HCT116 (cell line): ENCODE measurements at places on chromosomes 4 and X.
A peak's percentile ranks its signal among the peaks of the same experiment; 100 is the strongest.

- DNase-seq = no peak
These were observed 106.6 kb downstream of the SHROOM4 start for GRCh38 chrX:50707405-50707804.

DNA sequence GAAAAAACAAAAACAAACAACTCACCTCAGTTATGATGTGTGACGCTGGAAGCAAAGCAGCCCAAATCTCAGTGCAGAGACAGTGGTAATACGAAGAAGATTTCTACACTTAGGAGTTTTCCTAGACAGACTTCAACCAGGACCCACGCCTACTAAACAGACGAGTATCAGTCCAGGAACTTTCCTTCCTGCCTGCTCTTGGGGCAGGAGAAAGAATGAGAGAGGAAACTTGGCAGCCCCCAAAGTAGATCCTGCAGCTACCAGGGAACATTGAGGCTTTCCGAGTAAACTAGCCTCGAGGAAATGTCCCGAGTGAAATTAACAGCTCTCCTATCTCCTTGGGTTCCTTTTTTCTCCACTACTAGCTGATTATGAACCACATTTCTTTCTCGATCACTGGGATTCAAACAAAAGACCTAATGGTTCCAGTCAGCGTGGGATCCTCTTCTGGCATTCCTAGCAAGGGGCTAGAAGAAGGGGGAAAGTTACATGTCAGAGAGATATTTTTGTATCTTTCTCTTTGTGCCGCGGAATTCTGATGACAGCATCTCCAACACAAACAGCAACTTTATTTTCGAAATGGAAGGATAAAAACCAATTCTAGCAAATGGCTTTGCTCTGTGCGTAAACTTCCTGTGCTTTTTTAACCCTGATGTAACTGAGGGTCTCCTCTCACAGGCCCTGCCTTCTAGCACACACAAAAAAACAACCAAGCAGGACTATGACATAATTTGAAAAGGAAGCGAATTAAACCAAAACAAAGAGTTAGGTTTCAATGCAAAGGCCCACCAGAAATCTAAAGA lies 53.2 kb downstream of the PPM1K start:
- no peak for DNase-seq

GRCh38 chrX:1815456-1816175 lies 200.8 kb downstream of the ASMT start:
- DNase-seq = no peak

- no peak for DNase-seq
These were observed 267.3 kb downstream of the DCTD start for GRCh38 chr4:182649698-182650477.

DNA sequence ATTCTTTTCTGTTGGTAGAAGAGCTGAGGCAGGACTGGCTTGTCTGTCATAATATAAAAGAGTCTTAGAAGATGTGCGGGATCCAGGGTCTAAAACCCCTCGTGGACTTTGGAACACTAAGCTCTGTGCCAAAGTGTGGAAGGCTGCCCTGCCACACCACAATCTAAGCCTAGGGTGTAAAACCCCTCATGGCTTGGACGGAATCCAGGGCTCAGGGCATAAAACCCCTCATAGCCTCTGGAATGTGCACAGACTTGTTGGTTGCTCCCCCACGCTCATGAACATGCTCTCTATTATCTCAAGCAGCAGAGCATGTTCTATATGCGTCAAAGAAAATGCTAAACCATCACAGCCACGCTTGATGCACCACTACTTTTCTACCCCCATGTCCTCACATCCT lies 483.6 kb downstream of the GABRG1 start:
- no peak for DNase-seq

DNA sequence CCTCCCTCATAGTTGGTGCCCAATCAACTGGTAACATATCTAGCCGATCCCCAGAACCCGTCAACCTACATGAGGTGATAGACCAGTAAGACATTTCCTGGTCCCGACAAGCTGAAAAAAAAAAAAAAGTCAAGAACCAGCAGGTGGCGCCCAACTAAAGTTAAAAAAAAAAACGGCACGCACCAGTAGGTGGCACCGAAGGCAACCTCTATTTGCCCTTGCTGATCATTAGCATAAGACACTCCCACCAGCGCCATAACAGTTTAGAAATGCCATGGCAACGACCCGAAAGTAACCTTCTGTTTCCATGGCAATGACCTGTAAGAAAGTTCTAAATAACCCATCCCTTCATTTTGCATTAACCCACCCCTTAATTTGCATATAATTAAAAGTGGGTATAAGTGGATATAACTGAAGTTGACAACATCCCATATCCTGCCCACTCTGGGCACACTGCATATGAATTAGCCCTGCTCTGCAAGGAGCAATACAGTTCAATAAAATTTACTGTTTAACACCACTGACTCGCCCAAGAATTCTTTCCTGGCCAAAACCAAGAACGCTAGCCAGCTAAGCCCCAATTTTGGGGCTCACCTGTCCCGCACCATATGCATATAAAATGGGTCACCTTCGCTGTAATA lies 83.9 kb upstream of the SPANXB1 start:
- DNase-seq = peak; percentile 10

- no peak for DNase-seq
These were observed 122.8 kb upstream of the NOCT start for GRCh38 chr4:138892483-138893407.

- DNase-seq = no peak
These were observed 40.5 kb upstream of the ARSJ start for GRCh38 chr4:114019969-114020358.

- no peak for DNase-seq
These were observed 14.3 kb downstream of the G3BP2 start for GRCh38 chr4:75658876-75659275.

- DNase-seq = no peak
These were observed 278.3 kb downstream of the FBXW7 start for GRCh38 chr4:152257601-152258066.

- DNase-seq = no peak
These were observed 49.3 kb upstream of the ATOH1 start for GRCh38 chr4:93779228-93779627.

DNA sequence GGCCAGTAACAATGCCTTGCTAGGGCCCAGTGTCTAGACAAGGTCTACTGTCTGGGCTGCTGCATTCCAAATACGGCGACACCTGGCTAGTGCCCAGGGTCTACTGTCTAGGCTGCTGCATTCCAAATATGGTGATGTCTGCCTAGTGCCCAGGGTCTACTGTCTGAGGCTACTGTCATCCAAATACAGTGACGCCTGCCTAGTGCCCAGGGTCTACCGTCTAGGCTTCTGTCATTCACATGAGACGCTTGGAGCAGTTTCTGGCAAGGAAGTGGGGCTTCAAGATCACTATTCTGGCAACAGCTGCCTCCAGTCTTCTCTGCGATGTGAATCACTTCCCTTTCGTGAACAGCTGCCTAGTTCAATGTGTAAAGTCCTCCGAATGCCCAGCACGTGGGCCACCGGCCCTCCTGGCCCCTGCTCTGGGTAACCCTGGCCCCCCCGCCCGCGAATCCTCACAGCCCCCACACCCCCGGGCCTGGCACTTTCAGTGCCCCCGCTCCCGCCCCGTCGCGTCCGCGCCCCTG lies 12.7 kb downstream of the ACOX3 start:
- DNase-seq = no peak

DNA sequence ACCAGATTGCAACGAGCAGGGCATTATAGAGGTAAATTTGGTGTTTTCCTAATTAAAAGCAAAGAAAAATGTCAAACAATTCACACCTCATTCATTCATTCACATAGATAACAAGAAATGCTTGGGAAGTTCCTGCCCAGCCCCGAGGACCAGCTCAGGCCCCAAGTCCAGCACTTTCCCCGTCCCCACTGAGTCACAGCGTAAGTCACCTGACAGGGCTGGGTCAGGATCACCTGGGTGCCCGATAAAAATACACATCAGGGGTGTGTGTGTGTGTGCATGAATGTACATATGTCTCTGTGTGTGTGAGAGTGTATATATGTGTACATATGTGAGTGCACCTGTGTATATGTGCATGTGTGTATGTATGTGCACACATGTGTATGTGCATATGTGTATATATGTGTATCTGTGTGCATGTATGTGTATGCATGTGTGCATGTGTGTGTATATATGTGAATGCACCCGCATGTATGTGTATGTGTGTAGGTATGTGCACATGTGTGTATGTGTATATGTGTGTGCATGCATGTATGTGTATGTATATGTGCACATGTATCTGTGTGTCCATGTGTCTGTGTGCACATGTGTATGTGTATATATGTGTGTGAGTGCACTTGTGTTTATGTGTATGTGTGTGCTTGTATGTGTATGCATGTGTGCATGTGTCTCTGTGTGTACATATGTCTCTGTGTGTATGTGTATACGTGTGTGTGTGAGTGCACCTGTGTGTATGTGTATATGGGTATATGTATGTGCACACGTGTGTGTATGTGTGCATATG lies 18.6 kb upstream of the SH3TC1 start:
- DNase-seq = no peak

- DNase-seq = no peak
These were observed 182.5 kb upstream of the GALNT7 start for GRCh38 chr4:172986114-172986513.

- no peak for DNase-seq
These were observed 128.5 kb upstream of the TSPAN5 start for GRCh38 chr4:98786866-98787265.

GRCh38 chrX:68440940-68441339 lies 7.6 kb upstream of the OPHN1 start:
- no peak for DNase-seq

DNA sequence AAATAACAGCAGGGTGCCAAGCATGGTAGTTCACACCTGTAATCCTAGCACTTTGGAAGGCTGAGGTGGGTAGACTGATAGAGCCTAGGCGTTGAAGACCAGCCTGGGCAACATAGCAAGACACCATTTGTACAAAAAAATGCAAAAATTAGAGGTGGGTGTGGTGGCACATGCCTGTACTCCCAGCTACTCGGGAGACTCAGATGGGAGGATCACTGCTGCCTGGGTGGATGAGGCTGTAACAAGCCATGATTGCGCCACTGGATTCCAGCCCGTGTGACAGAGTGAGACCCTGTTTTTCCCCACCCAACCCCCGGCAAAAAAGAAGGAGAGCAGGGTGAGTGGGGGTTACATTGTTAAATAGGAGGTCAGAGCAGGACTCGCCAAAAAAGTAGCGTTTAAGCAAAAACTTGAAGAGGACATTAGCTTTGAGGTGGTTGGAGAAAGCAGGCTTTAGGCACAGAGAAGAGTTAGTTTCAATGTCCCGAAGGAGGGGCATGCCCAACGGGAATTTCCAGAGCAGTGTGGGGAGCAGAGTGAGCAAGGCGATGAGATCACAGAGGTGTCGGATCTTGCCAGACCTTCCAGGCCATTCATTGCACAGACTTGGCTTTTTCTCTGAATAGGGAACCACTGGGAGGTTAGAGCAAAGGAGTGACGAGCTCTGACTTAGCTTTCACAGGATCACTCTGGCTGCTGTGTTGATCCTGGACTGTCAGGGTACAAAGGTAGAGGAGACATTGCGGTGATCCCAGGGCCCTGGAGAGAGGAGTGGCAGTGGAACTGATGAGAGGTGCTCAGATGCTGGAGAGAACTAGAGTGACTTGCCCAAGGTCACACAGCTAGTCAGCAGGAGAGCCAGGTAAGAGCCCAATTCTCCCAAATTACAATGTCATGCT lies 70.6 kb downstream of the TRAPPC11 start:
- no peak for DNase-seq

GRCh38 chr4:112908511-112908910 lies 140.9 kb upstream of the ANK2 start:
- DNase-seq = no peak

DNA sequence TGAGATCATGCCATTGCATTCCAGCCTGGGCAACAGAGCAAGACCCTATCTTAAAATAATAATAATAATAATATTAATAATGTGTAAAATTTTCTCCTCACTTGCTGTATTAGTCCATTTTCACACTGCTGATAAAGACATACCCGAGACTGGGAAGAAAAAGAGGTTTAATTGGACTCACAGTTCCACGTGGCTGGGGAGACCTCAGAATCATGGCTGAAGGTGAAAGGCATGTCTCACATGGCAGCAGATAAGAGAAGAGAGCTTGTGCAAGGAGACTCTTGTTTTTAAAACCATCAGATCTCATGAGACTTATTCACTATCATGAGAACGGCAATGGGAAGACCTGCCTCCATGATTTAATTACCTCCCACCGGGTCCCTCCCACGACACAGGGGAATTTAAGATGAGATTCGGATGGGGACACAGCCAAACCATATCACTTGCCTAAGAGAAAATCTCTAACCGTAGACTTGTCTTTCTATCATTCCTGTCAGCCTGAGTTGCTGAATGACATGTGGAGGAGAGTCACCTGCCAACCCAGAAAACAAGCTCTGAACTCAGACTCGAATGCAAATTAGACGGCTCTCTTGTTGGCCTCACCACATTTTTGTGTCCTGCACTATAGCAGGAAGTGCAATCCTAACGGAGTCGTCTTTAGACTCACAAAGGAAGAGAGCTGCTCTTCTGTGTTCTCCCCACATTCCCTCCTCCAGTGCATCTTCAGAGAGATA lies 51.9 kb upstream of the DCTD start:
- no peak for DNase-seq

- DNase-seq = no peak
These were observed 89.9 kb upstream of the TLR2 start for GRCh38 chr4:153594210-153594609.

- no peak for DNase-seq
These were observed 1037.1 kb downstream of the STPG2 start for GRCh38 chr4:97106161-97106560.

DNA sequence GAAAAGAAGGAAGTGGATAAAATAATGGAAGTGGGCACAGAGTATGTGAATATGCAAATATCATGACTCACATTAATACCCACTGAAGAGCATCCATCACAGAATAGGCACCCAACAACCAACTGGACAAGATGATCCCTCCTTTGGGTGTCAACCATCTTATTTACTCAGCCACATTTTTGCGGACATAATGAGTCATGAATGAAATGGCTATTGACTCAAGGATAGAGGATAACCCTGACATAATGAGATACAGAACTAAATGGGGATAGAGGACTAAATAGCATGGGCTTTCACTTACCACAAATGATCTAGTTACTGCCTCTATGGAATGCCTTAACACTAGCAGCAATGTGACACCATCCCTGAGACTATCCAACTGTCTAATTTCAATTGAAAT lies 224.7 kb downstream of the ANTXR2 start:
- DNase-seq = no peak

DNA sequence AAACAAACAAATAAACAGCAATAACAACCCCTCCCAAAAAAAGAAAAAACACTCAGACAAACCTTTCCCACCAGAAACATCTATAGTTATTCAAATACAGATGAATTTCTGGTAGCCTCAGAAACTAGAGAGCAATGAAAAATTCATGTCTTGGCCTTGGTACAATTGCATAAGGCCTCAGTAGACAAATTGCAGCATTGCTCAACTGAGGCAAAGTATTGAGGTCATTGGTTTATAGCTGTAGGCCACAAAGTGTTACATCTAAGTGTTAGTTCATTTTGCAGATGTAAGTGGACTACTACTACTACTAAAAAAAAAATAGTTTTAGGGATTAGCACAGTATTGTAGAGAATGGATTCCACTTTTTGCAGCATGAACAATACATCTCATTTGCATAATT lies 2268.3 kb downstream of the ARAP2 start:
- DNase-seq = no peak
